Stimulated activated CD4-positive, alpha-beta T cell treated with anti-CD3 and anti-CD28 coated beads, Interleukin-1b, Interleukin-23, amount 100 ng/mL, for 24 hours (primary cell): ENCODE measurements at places on chromosomes 11 and 22.

DNA sequence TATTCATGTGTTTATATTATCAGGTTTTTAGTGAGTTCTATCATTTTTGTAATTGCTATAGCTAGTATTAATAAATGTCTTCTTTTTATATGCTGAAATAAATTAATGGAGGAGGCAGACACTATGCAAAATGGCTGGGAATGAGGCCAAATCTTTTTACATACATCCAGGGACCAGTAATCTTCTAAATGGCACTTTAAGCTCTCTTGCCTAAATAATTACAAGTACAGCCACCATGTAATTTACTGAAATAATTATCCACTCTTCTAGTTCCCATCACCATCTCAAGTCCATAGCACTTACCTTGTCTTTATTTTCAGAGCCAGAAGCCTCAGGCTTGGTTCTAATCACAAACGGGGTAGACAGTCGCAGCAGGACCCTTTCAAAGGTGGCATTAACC lies 79.1 kb downstream of the GUCY1A2 start:
- no peak for DNase-seq

DNA sequence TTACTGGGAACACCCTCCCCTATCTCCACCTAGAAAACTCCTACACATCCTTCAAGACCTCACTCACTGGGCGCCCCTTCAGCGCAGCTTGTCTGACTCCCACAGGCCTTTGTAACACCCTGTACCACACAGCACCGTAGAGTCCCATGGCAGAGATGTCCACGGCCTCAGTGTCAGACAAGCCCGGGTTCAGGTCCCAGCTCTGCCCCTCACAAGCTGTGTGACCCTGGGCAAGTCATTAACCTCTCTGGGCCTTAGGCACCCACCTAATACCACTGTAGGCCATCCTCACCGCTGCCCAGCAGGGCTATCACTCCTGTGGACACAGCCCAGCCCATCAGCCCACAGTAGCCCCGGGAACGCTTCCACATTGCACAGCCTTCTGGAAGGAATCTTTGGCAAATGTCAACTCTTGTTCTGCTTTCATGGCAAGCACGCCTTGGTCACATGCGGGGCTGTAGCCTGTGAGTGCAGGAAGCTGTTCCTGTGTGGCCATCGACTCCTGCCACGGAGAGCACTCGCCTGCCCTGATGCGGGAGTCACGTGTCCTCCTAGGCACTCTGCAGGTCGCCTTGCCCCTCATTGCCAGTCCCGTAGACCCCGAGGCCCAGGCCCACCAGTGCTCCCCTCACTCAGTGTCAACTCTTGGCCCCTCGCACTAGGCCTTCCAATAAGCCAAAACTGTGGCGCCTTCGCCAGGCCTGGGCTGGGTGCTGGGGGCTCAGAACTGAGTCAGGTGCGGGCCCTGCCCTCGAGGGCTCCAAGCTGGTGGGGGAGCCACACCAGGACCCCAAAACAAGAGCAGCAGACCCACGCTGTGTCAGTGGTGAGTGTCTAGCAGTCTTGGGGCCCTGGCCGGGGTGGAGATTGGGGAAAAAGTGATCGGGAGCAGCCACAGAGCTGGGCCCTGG lies 32.9 kb upstream of the RFPL3 start:
- DNase-seq = no peak

DNA sequence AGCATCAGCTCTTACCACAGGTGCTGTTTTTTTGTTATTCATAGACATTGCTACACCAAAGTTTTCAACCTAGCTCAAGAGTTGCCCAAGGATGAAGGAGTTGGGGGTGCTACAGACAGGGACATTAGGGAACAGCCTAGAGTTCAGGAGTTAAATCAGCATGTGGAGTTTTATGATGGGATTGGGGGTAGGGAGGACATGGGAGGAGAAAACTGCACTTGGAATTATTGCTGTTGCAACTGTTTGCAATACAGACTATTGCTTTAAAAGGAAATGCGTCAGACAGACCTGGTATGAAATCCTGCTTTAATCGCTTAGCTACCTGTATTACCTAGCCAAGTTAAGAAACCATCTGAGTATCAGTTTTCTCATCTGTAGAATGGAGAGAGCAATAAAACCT lies 6.3 kb downstream of the TMA7B start:
- DNase-seq = no peak

DNA sequence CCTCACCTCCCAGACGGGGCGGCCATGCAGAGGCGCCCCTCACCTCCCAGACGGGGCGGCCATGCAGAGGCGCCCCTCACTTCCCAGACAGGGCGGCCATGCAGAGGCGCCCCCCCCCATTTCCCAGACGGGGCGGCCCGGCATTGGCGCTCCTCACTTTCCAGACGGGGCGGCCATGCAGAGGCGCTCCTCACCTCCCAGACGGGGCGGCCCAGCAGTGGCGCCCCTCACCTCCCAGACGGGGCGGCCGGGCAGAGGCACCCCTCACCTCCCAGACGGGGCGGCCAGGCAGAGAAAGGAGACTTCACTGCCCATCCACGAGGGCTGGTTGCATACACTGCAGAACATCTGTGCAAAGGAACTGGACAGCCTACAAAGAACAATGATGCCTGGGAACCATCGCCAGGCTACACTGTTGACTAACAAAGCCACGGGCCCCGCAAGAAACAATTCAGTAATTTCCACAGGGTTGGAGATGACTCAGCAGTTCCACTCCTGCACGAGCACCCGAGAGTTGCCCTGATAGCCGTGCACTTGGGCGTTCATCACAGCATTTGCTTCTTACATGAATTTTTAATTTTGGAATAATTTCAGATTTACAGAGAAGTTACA lies 58.7 kb downstream of the CTTN start:
- no peak for DNase-seq

GRCh38 chr22:48175721-48176120 lies 1413.3 kb downstream of the TBC1D22A start:
- no peak for DNase-seq

DNA sequence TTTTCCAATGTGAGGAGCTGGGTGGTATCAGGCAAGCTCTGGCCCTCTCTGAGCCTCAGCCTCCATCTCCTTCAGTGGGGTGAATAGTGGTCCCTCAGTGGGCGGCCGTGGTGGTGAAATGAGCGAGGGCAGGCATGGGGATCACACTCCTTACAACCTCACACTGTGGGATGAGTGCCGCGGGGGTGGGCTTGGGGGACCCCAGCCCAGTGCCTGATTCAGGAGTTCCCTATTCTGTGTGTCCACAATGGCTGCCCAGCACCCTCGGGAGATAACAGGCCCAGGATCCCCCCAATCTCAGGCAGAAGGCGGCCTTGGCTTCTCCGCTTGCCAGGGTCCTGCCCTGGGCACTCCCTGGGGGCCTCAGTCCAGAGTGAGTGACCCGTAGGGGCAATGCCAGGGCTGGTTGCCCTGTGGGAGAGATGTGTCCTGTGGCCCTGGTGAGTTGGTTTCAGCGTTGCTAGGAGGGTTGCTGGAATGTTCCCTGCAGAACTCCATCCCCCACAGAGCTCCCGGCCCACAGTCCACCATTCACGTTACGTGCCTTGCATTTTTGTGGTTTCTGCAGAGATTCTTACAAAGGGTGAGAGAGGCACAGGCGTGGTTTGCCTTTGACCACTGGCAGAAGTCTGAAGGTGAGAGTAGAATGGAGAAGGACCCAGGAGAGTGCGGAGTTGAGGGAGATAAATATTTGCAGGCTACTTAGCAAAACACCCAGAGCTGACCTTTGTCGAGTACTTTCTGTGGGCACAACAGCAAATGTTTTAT lies 2.9 kb downstream of the ALDH3B1 start:
- DNase-seq = no peak

- no peak for DNase-seq
These were observed 355.9 kb downstream of the BUD13 start for GRCh38 chr11:116416852-116417251.
